MCF 10A (cell line): ENCODE measurements at places on chromosomes 11 and 22.

GRCh38 chr11:58992489-58992888 lies 53.2 kb downstream of the GLYATL1 start:
- no peak for DNase-seq

DNA sequence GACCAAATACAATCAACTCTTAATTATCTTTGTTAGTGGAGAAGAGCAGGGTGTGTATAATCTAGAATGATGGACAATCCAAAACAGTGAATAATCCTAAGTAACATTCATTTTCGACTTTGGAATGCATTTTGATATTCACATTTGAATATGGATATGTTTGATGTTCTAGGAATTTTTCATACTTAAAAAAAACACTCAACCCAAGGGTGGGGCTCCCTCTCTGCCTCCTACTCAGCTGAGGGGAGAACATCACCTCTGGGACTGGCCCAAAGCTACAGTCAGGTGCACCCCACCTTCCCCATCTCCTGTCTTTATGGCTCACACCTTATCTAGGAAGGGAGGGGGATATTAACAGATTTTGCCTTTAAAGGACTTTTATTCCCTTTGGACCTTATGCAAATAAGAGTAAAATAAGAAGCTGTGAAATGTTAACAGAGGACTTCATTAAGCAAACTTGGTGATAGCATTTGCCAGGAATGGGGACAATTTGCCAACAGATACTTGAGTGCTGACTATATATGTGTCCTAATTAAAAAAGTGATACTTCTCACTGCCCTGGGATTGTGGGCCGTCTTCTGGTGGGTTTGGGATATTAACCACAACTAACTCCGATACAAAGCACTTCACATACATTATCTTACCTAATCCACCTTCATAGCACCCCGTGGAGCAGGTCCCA lies 187.0 kb downstream of the ST3GAL4 start:
- no peak for DNase-seq

DNA sequence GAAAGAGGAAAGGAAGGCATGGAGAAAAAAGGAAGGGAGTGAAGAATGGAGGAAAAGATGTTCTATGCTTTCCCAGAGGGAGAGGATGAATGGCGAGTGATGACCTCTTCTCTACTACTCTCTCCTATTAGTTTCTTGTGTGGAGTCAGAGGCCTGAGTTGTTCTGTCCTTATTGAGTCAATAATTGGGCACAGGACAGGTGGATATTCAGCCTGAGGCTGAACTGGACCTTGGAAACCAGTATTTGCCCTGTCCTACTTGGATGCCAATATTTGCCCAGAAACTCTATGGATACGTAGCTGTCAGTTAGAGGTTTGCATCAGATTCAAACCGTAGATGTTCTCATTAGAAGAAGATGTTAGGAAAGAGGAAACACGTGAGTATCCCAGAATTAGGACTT lies 17.6 kb upstream of the SWAP70 start:
- no peak for DNase-seq

DNA sequence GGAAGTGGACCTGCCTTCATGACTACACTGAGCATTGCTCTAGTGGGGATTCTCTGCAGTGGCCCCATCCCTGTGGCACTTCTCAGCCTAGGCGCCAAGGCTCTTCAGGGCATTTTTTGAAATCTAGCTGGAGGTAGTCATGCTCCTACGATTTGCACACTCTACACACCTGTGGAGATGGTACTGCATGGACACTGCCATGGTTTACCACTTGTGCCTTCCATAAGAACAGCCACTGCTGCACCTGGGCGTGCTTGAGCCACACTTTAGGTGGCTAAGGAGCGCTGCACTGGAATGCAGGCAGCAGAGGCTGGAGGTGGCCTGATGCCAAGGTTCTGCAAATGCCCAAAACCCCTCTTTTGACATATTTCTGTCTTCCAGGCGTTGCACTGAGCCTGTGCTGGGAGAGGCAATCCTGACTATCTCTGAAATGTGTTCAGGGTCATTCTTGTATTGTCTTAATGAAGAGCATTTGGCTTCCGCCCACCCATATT lies 24.3 kb downstream of the IZUMO1R start:
- no peak for DNase-seq

GRCh38 chr11:120883404-120884080 lies 140.4 kb upstream of the TBCEL start:
- DNase-seq, result peak; percentile 20

DNA sequence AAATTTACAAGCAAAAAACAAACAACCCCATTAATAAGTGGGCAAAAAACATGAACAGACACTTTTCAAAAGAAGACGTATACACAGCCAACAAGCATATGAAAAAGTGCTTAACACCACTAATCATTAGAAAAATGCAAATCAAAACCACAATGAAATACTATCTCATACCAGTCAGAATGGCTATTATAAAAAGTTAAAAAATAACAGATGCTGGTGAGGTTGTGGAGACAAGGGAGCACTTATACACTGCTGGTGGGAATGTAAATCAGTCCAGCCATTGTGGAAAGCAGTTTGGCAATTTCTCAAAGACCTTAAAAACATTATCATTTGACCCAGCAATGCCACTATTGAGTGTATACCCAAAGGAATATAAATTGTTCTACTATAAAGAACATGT lies 72.3 kb downstream of the BBOX1 start:
- no peak for DNase-seq

DNA sequence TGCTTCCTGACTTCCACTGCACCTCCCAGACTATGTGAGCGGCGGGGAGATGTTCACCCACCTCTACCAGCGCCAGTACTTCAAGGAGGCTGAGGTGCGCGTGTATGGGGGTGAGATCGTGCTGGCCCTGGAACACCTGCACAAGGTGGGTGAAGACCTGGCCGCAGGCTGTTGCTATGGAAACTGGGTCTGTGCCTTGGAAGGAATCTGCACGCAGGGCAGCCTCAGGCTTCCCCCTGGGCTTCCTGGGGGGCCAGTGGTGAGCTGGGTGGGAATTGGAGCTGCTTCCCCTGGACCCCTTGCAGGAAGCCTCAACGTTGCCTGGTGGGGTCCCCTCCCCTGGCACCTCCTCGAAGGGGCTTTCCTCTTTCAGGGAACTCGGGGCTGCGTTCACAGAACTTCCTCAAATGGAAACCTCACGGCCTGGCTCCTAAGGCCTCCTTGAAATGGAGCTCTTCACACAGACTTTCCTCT lies 1.5 kb downstream of the RPS6KA4 start:
- no peak for DNase-seq

DNA sequence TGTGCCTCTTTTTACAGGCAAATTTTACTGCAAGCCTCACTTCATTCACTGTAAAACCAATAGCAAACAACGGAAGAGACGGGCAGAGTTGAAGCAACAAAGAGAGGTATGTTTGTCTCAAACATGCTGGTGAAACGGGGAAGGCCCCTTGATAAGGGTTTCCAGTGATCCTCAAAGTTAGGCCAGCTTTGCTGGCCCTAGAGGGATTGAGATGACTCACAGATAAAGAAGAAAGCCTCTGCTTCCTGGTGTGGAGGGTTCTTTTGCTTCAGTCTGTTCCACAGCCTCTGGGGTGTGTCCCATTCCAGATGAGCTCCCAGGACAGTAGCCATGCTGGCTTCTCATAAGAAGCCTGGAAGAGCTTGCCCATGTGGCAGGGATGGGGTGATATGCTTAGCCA lies 118.9 kb upstream of the PARVA start:
- no peak for DNase-seq

DNA sequence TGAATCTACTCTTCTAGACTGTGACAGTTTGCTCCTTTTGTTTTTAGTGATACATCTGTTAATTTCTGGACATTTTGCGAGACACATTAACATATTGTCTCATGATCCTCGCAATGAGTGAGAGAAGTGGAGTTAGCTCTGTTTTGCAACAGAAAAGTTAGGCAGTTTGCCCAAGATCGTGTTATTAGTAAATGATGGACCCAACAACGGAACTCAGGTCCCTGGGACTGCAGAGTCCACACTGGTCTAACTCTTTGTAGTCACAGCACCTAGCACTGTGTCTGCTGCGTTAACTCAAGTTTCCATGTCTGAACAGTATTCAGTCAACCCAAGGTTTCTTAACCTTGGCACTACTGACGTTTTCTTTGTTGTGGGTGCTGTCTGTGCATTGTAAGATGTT lies 3.2 kb downstream of the DEPDC7 start:
- no peak for DNase-seq
